ENCODE measurements at places on chromosomes 5 and 9.

DNA sequence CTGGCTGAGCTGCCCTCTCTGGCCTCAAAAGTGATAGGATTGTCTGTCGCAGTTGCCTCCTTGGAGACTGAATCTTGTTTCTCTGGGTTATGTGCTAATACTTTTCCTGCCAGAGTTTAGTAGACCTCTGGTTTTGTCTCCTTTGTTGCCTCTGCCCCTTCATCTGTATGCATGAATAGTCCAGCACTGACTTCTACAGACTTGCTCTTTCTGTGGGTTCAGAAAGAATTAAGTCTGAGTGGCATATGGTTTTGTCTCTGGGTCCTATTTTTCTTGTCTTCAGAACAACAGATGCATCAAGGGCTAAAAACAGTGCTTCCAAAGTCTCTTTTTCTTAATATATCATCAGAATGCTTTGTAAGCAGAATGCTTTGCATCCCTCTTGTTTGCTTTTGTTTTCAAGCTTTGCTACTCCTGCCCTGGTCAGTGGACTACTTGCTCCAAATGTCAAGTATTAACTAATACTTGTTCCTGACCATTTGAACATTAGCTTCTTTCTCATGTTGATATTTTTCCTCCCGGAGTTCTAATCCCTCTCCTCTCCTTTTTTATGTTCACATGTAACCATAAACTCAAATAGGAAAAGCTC lies 131.7 kb downstream of the UNC13B start:
- DNase-seq, result no peak

DNA sequence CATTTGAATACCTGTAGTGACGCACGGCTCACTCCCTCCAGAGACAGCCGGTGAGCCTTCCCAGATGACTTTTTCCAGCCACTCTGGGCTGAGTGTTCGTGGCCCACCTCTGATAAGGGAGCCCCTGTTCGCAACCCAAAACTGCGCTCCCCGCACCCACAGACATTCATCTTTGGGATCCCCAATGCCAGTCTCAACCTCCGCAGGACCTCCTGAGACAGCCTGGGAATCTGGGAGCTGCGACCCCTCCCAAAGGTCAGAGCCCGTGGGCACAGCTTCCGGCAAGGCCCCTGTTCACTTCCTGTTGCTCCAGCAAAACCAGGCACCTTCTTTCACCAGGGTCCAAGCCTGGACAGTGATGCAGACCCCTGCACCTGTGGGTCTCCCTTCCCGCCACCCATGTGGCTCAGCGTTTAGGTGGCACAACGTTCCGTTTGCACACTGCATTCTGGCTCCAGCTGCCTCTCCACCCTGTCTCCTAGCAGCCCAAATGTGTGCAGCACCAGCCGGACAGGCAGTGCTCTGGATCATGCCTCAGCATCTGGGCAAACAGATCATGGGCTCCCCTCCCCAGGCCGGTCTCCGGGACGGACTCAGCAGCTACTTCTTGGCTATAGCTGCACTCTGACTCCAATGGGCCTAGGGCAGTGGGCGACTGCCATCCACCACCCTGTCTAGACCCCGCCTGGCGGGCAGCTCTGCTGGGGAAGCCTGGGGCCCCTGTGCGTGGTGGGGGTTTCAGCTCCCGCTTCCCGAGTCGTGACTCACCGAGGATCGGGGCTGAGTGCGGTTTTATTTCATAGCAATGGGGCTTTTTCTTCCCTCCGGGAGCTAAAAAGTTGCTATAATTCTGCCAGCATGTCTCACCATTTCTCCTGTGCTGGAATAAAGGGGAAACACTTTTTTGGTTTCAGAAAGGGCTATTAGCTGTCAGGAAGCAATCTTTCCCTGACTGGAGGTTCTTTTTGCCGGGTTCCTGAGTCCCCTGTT lies 156.0 kb downstream of the OLFM1 start:
- no peak for DNase-seq

GRCh38 chr9:101792475-101792874 lies 54.0 kb upstream of the GRIN3A start:
- no peak for DNase-seq

- DNase-seq, result no peak
Observed at GRCh38 chr9:101468116-101468515, 32.5 kb upstream of the ALDOB start.

DNA sequence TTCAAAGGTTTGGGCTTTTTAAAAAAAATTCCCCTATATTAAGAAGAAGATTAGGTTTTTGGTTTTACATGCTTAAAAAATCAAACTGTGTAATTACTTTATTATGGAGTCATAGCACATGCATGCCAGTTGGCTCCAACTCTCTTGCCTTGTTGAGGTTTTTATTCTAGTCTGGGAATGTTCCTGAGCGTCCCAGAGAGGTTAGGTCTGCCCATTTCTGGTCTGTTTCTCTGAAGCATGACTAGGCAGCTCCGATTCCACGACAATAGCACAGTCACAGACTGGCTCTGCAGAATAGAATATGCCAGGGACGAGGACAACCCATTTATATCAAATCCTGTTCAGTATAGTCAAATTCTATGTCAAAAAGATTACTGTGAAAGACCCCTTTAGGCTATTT lies 217.0 kb downstream of the PCSK5 start:
- peak; percentile 81 for DNase-seq
